Neural progenitor cell (in vitro differentiated cells): ENCODE measurements at places on chromosomes 13 and 19. TPM values are rescaled to one million over a fixed set of nuclear protein-coding genes. Genes with fewer than 3 reads are reported as not detected.

DNA sequence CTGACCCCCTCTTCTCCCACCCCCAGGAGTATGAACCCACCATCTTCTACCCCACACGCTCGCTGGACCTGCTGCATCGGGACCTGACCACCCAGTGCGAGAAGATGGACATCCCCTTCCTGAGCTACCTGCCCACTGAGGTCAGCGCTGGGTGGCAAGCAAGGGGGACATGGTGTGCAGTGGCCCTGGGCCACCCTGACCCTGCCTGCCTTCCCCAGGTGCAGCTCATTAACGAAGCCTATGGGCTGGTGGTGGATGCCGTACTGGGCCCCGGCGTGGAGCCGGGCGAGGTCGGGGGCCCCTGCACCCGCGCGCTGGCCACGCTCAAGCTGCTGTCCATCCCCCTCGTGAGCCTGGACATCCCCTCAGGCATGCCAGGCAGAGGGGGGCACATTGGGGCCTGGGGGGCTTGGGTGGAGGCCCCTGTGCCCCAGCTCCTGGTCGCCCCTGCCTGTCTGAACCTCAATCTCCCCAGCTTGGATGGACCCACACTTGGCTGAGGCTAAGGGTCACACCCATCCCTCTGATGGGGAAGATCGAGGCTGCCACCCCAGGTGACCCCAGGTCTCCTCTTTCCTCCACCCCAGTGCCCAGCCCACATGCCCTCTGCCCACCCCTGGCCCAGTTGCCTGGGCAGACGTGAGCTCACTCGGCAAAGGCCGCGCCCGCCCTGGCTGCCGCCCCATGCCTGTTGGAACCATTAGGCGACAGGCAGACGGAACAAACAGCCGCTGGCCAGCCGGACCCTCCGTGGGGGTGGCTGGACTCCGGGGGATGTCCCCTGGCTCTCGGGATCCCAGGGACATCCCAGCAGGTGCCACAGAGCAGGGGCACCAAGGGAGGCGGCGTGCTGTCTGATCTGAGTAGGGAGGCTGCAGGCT lies 2.5 kb upstream of the CILP2 start:
- H3K36me3 ChIP-seq: no peaks in the 10 kb centered on the region
- no peaks in the 10 kb centered on the region for H3K4me1 ChIP-seq
- peaks cover 33% of the 10 kb centered on the region for H3K27me3 ChIP-seq
- DNase-seq: no peak
- no peak overlapping the region for H3K27ac ChIP-seq
- no peak overlapping the region for H3K4me3 ChIP-seq

DNA sequence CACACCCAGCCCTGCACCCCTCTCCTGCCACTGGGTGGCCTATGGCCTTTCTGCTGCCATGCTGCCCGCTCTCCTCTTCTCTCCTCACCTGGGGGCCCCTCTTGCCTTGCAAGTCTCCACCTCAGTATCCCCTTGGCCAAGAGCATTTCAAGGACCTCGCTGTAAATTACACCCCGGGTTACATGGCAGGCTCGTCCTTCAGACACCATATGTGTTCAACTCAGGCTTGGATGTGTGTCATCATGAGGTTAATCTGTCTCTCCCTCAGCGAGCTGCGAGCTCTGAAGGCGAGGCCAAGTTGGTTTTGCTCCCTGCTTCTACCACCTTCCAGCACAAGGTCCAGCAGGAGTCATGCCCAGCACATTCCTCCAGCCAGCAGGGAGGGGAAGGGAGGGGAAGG lies 74.8 kb upstream of the TM9SF2 start:
- H3K27me3 ChIP-seq: no peaks in the 10 kb centered on the region
- no peak overlapping the region for H3K4me3 ChIP-seq
- H3K27ac ChIP-seq: no peak overlapping the region

DNA sequence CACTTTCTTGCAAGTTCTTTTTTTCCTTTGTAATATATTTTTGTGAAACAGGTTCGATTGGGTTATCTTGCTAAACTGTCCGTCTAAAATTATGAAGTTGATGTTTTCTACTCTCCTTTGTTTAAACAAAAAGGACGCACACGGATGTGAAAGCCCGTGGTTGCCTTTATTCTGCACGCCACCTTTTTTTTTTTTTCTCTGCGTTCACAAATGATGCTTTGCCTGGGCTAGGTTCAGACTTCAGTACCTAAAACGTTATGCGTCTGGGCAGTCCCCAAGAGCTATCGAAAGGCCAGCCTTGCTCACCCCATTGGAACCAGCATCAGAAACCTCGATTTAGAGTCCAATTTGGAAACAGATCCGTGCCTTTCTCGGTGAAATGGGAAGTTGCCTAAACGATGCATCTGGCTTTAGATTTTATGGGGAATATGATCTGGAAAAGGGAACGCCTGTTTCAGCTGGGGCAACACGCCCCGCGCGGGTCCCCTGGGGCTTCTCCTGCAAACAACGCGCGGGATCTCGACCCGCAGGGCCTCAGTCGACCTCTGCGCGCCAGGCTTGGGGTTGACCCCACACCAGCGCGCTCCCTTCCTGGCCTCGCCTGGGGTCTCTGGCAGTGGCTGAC lies 113.9 kb downstream of the KCNRG start:
- peaks cover 51% of the 10 kb centered on the region for H3K4me1 ChIP-seq
- H3K27ac ChIP-seq: no peak overlapping the region
- peaks cover 98% of the 10 kb centered on the region for H3K27me3 ChIP-seq
- peak overlapping the region; percentile 44 for H3K4me3 ChIP-seq
- no peaks in the 10 kb centered on the region for H3K36me3 ChIP-seq

- H3K4me3 ChIP-seq: peak overlapping the region; percentile 81
- DNase-seq: peak; percentile 92
- H3K27me3 ChIP-seq: peaks cover 30% of the 10 kb centered on the region
- H3K4me1 ChIP-seq: no peaks in the 10 kb centered on the region
- H3K27ac ChIP-seq: no peak overlapping the region
These were observed 1.9 kb upstream of the LMTK3 start for GRCh38 chr19:48513289-48514122.

Gene ARRDC5
- total RNA-seq: not detected in 2 replicates

DNA sequence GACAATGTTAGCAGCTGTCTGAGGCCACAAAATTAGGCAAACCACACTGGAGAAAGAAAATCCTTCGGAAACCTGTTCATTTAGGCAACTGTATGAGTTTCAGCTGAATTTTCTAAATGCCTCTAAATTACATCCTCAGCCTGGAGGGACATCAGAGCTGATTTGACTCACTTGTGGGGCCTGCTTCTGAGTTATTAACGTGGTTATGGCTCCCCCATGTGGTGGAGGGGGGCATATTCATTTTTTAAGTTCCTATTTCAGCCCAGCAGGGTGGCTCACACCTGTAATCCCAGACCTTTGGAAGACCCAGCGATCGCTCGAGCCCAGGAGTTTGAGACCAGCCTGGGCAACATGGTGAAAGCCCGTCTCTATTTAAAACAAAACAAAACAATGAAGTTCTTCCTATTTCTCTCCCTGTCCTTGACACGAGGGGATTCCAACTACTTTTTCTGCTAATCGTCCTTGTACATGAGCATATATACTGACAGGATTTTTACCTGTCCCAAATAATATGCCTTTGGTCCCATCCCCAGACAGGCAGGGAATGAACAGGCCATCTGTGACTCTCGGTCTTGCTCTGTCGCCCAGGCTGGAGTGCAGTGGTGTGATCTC lies 31.5 kb upstream of the HIF3A start:
- H3K27ac ChIP-seq: no peak overlapping the region
- DNase-seq: peak; percentile 89
- no peak overlapping the region for H3K4me3 ChIP-seq

GRCh38 chr19:4199699-4200293 lies 17.3 kb downstream of the ANKRD24 start:
- peaks cover 70% of the 10 kb centered on the region for H3K27me3 ChIP-seq
- H3K27ac ChIP-seq: no peak overlapping the region
- H3K4me1 ChIP-seq: no peaks in the 10 kb centered on the region
- no peak overlapping the region for H3K4me3 ChIP-seq
- peak; percentile 37 for DNase-seq
- H3K36me3 ChIP-seq: no peaks in the 10 kb centered on the region

- no peaks in the 10 kb centered on the region for H3K27me3 ChIP-seq
- no peak overlapping the region for H3K27ac ChIP-seq
- H3K4me3 ChIP-seq: no peak overlapping the region
- DNase-seq: no peak
- peaks cover 2% of the 10 kb centered on the region for H3K4me1 ChIP-seq
- H3K36me3 ChIP-seq: no peaks in the 10 kb centered on the region
These were observed 5.3 kb downstream of the MISP start for GRCh38 chr19:756236-756635.

Gene CD70
- total RNA-seq: 1.2 TPM in 1 of 2 replicates, not detected in the other

DNA sequence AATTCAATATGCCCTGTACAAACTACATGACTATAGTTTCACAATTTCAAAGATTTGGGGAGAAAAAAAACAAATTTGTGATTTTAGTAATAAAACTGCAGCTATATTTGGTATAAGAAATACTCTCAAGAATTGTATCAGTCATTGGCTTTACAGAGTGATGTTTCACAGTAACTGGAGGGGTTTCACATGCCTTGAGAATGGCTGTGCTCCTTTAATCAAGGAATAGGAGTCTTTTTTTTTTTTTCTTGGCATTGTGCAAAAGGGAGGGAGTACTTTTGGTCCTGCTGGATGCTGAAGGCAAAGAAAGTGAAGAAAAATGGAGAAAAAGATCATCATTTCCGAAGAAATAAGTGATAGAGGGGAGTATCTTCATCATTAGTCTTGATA lies 6.8 kb downstream of the ZNF507 start:
- no peaks in the 10 kb centered on the region for H3K27me3 ChIP-seq
- no peak overlapping the region for H3K27ac ChIP-seq
- H3K36me3 ChIP-seq: peaks cover 12% of the 10 kb centered on the region
- DNase-seq: no peak
- H3K4me1 ChIP-seq: peaks cover 1% of the 10 kb centered on the region

Gene LAIR1
- total RNA-seq: not detected in 2 replicates

DNA sequence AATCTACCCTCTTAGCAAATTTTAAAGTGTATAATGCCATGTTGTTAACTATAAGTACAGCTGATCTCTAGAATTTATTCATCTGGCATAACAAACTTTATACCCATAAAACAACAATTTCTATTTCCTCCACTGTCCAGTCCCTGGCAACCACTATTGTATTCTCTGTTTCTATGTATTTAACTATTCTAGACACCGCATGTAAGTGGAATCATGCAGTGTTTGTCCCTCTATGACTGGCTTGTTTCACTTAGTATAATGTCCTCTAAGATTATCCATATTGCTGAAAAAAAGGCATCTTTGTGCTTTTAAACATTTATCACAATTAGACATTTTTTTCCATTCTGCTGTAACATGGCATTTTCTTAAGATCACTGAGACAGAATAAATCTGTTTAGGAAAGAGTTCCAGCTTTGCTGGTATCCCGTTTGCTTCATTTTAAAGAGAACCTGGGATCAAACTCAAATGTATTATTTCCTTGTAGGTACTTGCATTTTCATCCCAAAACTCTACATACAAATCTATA lies 1191.0 kb downstream of the SLITRK5 start:
- no peaks in the 10 kb centered on the region for H3K36me3 ChIP-seq
- no peaks in the 10 kb centered on the region for H3K27me3 ChIP-seq
- no peak overlapping the region for H3K4me3 ChIP-seq
- no peak for DNase-seq

DNA sequence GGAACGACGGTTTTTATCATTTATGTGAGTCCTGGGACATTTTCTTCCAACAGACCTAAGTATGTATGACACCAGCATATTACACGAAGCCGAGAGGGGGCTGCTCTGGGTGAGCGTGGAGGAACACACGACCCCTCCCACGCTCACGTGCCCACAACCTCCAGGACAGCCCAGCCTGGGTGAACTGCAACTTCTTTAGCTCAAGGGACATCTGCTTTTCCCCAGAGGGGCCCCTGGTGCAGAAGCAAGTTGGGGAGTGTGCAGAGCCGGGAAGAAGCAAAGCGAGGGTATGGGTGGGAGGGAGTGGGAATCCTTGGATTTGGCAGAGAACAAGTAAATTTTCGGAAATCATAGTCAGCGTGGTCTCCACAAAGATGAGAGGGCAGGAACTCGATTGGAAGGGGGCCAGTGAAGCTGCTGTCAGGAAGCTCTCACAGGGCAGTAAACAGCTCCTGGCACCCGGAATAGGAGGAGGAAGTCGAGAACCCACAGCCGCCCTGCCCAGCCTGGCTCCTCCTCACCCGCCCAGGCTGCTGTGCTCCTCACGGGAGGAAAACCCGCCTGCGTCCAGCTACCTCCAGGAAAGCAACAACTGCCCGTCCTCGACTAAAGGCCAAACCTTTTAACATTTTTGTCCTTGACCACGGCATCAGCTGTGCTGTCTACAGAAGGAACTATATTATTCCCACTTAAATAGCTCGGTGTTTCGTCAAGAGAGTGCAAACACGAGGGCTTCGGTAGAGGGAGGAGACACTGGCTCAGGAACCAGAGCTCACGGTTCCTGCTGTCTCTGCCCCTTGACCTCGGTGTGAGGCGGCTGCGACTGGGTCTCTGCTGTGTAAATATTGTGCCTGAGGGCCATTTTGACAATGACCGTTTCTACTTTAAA lies 17.2 kb upstream of the CFAP97D2 start:
- no peak overlapping the region for H3K27ac ChIP-seq
- H3K4me1 ChIP-seq: no peaks in the 10 kb centered on the region
- no peak for DNase-seq
- H3K36me3 ChIP-seq: no peaks in the 10 kb centered on the region
- H3K4me3 ChIP-seq: no peak overlapping the region

GRCh38 chr13:113029061-113029445 lies 60.0 kb downstream of the MCF2L start:
- DNase-seq: no peak
- no peak overlapping the region for H3K4me3 ChIP-seq
- H3K4me1 ChIP-seq: peaks cover 4% of the 10 kb centered on the region
- H3K27me3 ChIP-seq: no peaks in the 10 kb centered on the region
- no peak overlapping the region for H3K27ac ChIP-seq
- no peaks in the 10 kb centered on the region for H3K36me3 ChIP-seq

DNA sequence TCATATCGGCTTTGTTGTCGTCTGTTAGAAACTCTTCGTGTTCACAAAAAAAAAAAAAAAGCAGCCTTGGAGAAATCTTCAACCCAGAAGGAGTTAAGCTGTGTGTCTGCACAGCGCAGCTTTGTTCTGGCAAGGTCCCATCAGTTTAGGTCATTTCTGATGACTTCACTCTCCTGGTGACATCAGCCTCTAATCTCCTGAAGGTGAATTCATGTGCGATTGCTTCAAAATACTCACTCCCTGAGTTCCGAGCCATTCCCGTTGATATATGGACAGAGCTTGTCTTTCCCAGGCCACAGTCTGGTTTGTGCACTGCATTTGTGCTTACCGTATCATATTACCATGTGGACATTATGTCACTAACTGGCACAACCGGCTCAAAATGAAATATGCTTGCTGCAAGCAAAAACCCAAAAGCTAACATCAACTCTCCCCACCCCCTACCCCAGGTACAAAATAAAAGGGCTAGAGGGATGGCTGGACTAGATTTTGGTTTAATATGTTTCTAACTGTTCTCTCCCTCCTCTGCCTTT lies 342.4 kb downstream of the KCNRG start:
- H3K4me1 ChIP-seq: no peaks in the 10 kb centered on the region
- no peak overlapping the region for H3K4me3 ChIP-seq
- no peak for DNase-seq
- no peaks in the 10 kb centered on the region for H3K36me3 ChIP-seq
- H3K27ac ChIP-seq: no peak overlapping the region

- no peak for DNase-seq
- no peaks in the 10 kb centered on the region for H3K27me3 ChIP-seq
- H3K4me3 ChIP-seq: no peak overlapping the region
- no peaks in the 10 kb centered on the region for H3K36me3 ChIP-seq
- H3K27ac ChIP-seq: no peak overlapping the region
These were observed 9.6 kb upstream of the TIMM44 start for GRCh38 chr19:7953060-7953459.
